ENCODE measurements at places on chromosomes 7 and 10. TPM values are rescaled to one million over a fixed set of nuclear protein-coding genes. Genes with fewer than 3 reads are reported as not detected.

DNA sequence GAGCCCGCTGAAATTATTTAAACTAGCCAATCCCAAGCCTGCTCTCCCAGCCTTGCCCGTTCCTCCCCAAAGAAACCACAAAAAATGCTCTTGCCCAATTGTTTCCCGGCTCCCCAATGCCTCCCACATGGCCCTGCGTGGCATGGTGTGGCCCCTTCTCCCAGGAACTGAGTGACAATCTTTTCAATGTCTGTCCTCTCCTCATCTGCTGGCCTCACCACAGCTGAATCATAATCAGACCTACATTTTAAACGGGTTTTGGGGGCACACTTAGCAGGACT lies 201.5 kb downstream of the PRPF18 start:
- no peaks in the 10 kb centered on the region for H3K27me3 ChIP-seq
- no peaks in the 10 kb centered on the region for H3K4me1 ChIP-seq
- no peak overlapping the region for H3K27ac ChIP-seq
- no peak overlapping the region for H3K4me3 ChIP-seq
- H3K36me3 ChIP-seq = no peaks in the 10 kb centered on the region

GRCh38 chr7:127578711-127579275 lies 6.6 kb downstream of the GCC1 start:
- no peak overlapping the region for H3K4me3 ChIP-seq
- no peak for DNase-seq
- peaks cover under 1% of the 10 kb centered on the region for H3K4me1 ChIP-seq
- H3K27ac ChIP-seq = peak overlapping the region; percentile 48
- H3K36me3 ChIP-seq = peaks cover 15% of the 10 kb centered on the region

DNA sequence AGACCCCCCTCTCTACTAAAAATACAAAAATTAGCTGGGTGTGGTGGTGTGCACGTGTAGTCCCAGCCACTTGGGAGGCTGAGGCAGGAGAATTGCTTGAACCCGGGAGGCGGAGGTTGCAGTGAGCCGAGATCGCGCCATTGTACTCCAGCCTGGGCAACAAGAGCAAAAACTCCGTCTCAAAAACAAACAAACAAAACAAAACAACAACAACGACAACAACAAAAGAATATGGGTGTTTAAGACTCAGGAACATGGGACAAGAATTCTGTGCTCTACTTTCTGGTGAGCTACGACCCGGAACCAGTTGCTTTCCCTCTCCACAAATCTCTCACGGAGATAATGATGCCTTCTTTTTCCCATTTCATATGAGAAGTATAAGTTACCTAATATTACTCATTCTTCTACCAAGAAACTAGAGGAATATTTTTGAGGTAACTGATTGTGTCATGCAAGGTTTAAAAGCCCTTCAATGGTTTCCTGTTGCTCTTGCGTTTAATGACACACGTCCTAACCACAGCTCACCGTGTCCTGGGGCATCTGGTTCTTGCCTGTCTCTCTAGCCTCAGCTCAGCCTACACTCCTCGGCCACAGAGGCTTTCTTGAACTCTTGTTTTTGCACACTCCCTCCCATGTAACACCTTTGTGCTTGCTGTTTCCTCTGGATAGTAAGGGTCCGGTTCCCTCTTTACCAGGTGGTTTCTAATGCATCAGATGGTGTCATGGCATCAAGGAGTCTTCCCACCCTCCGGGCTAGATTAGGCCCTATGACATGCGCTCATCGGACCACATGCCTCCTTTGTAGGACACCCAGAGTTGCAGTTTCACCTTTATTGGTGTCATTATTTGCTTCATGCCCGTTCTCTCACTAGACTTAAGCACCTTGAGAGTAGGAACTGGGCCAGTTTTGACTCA lies 67.5 kb downstream of the PFKFB3 start:
- no peak for DNase-seq
- H3K4me1 ChIP-seq = peaks cover 23% of the 10 kb centered on the region
- H3K36me3 ChIP-seq = no peaks in the 10 kb centered on the region
- peak overlapping the region; percentile 66 for H3K27ac ChIP-seq

Gene PAPSS2
- total RNA-seq = 2.4 TPM

Gene GNG11
- total RNA-seq = 8.4 TPM
